CD4-positive, alpha-beta T cell treated with Interleukin-2 at 100 ng/mL for 4 hours (primary cell): ENCODE measurements at places on chromosomes 7 and 10.

GRCh38 chr10:77902159-77902558 lies 24.4 kb downstream of the DLG5 start:
- DNase-seq: no peak

DNA sequence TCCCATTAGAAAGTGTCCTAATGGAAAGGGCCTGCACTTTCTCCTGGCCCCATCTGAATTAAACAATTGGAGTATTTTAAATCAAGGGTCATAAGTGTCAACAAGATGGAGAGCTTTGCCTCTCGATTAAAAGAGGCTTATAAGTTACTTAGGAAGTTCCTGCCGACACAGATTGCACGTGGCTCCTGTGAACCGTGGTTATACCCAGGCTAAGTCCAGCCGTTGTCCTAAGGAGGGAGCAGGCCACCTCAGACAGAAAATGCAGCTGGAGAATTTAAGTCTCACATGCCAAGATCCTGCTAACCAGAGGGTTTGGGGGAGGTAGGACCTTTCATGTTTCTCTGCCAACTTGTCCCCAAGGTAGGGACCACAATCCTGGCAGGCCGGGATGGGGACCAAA lies 626.5 kb upstream of the GALNT17 start:
- no peak for DNase-seq

- no peak for DNase-seq
Observed at GRCh38 chr7:100720671-100721504, 620 bp downstream of the EPO start.

- DNase-seq: no peak
Observed at GRCh38 chr10:7811000-7811399, 7.3 kb upstream of the TAF3 start.

DNA sequence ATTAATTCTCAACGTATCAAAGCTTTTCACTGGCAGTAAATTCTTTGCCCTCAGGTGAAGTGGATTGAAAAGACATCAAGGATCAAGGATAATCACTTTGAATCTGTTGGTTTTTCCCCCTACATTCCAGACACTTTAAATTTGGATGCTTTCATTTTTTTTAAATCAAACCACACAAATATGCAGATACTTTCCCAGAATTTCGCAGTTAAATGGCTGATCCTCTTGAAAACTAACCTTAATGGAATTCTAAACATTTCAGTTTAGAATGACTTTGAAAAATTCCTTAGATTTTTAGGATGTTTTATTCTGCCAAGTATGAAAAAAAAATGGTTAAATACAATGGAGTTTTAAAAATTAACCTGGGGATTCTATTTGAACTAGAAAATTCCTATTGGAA lies 325.9 kb downstream of the GFRA1 start:
- no peak for DNase-seq

DNA sequence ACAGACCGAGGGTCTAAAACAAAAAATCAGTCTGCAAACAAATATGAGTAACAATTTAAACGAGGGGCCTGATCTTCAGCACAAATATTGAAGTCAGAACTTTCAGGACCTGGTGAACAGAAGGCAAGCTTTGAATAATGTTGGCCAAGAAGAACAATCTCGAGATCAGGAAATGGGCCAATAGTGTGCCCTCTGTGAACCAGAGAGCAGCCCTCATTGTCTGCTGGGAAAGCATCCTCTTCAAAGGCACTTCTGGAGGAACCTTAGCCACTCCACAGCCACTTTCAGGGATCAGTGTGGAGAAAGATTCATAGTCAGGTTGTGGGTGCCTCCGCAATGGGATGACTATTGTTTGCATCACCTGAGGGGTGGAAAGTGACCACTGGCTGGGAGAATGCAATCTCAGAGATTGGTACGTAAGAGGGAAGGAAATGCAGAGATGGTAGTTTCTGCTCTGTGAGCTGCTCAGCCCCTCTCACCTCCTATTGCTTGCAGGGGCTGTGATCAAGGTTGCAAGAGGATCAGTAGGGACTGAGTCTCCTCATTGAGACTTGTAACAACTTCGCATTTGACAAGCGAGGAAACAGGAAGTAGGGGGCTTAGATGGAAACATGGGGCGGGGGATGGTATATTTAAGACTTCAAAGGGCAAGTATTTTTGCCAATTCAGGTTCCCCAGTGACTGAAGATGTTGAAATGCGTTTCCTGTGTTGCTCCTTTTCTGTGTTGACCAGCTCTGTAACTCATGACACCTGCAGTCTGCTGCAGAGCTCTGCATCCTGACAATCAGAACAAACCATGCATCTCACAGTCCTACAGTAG lies 28.4 kb upstream of the IFRD1 start:
- no peak for DNase-seq

DNA sequence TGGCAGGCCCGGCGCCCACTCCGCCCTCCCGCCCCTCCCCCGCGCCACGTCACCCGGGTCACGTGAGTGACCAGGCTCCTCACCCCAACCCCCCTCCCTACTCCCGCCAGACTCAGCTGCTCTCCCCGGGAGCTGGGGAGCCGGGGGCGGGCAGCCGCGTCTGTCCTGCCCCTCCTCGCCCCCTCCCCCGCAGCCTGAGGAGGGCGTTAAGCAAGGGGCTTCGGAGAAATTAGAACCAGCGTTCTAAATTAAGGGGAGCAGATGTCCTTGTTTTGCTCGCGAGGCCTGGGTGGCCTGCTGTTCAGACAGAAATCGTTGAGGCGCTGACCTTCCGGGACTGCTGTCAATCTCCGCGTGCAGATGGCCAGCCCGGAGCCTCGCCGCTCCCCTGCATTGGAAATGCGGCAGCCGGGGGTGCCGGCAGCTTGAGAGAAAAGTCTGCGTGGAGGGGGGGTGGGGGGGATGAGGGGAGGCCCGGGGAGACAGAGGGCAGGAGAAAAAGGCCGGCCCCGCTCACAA lies 102.2 kb upstream of the ZNF438 start:
- peak; percentile 67 for DNase-seq

GRCh38 chr7:127858091-127858914 lies 172.9 kb downstream of the LRRC4 start:
- no peak for DNase-seq

- no peak for DNase-seq
Observed at GRCh38 chr7:18459484-18460245, 35.9 kb upstream of the HDAC9 start.

- no peak for DNase-seq
Observed at GRCh38 chr10:66827353-66827752, 98.5 kb upstream of the LRRTM3 start.

DNA sequence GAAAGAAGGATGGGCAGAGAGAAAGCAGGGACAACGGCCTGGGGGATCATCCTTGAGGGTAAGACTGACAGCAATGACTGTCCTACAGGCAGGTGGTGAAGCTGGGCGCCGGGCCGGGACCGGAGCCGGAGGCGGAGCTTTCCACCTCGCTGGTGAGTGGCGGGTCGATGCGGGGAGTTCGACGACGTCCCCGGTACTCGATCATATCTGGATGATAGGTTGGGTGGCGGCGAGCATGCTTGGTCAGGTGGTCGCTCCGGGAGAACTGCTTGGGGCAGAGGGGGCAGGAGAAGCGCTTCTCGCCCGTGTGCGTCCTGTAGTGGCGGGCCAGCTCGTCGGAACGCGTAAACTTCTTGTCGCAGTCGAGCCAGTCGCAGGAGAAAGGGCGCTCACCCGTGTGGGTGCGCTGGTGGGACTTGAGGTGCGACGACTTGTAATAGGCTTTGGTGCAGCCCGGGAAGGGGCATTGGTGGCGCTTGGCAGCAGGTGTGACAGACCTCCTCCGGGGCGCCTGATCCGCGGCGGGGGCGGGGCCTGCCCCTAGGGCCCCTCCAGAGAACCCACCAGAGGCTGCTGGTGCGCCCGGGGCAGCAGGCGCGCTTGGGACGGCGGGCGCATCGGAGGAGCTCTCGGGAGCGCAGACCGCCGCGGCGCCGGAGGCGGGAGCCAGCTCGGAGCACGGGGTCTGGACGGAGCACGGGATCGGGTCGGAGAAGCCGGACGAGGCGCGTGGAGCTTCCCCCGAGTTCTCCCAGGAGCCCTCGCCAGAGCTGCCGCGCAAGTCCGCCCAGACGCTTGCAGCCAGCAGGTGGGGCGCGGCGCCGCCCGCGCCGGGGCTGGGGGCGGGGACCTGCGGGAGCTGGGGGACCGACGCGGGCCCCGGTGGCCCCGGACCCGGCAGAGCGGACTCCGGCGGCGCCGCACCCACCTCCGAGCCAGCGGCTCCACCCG lies 752 bp downstream of the KLF14 start:
- DNase-seq: no peak

DNA sequence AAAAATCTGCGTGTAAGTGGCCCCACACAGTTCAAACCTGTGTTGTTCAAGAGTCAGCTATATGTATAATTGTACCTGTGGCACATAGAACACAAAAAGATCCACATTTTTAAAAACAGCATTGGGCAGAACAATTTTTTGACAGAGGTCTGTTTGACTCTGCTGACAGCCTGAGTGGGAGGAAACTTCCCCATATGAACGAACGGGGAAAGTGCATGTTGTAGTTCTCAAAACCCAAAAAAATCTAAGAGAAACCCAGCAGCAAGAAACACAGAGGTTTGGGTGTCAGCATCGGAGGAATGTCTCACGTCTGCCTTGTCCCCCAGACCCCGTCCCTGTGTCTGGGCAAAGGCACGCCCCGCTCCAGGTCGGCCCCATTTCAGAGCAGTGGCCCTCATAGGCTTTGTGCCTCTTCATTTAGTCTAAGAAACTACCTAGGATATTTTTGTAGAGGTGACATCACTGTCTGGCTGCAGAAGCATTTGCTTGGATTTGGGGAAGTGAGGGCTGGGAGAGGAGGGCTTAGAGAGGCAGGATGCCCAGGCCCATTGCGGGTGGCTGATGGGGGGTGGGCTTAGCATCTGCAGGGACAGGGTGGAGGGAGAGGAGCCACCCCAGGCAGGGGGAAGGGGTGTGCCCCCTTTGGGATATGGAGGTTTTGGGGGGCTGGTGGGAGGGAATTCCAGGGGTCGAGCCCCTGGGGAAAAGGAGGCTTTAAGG lies 11.0 kb downstream of the CUX1 start:
- no peak for DNase-seq

- DNase-seq: no peak
Observed at GRCh38 chr7:156950381-156950858, 908 bp downstream of the NOM1 start.

DNA sequence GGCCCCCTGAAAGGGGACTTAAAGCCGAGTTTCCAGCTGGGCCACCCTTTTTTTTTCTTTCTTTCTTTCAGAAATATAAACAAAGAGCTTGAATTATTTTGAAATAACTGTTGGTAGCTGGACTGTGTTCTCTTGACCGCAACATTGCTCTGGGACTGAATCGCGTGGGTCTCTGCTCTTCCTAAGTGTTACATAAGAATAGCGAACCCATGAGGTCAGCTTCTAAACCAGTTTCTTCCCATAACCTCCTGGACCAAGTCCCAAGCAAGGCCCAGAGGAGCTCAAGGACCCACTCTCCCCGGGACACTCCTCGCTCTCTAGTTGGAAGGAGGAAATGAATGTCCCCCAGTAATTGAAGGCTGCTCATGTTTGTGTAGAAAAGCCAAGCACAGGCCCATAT lies 91.1 kb downstream of the CXCL12 start:
- no peak for DNase-seq

- no peak for DNase-seq
Observed at GRCh38 chr7:106313456-106313901, 28.7 kb upstream of the NAMPT start.

GRCh38 chr7:101173752-101174244 lies 6.3 kb downstream of the NAT16 start:
- DNase-seq: peak; percentile 60

GRCh38 chr7:24723178-24723530 lies 34.1 kb downstream of the GSDME start:
- DNase-seq: no peak

DNA sequence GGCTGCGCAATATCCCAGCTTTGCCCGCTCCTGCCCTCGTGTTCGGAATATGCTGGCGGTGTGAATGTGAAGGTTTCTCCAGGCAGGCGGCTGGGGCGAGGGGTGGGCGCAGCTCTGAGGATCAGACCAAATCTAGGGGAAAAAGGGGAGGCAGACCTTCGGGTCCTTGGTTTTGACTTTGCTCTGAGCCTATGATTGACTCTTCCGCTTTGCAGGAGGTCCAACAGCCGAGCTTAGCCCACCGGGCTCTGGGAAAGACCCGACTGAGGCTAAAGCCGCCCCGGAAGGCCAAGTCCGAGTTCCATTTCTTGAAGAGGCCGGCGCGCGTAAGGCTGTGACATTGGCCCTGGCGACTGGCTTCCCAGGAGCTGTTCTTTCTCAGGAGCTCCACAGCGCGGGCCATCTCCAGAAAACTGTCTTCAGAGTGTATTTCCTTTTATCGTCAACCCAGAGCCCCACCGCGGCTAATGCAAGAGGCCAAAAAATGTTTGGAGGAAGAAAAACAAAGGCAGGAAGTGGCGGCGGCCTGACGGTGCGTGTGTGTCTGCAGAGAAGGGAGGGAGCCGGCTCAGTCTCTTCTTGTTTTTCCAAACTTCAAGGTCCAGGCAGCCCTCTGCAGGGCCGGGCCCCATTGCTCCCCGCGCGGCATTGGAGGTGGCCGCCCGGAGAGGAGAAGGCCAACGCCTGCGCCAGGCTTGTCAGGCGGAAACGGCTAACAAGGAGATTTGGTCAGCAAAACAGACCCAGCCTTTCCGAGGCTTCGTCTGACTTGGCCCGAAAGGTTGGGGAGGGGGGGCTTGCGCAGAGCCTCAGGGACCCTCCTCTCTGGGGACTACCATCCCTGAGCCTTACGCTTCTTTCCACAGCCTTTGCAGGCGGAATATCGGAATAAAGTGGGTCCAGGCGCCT lies 3.6 kb upstream of the HOXA11 start:
- peak; percentile 18 for DNase-seq

- DNase-seq: no peak
Observed at GRCh38 chr7:37068902-37069301, 344.6 kb upstream of the AOAH start.

DNA sequence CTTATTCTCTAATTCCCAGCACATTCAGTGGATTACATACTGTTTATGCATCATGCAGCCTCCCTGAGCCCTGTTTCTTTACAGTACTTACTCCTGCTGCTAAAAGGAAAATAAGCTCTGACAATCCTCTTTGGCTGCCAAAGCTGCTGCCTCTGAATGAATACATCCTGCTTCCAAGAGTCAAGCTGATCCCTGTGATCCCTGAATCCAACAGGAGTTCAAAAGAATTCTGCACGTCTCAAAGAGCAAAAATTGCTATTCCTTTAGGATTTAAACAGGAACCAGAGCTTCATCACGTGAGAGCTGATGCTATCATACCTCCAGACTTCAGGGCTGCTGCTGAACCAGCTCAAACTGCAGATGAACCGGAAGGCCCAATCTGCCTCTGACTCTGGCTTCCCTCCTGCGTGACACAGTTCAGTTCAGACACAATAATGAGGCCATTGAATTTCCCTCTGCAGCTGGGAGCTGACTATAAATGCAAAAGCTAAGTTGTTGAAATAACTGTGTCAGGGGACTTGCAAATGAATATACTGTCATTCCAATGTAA lies 851.0 kb upstream of the PHF14 start:
- DNase-seq: no peak
